Activated CD4-positive, alpha-beta T cell treated with anti-CD3 and anti-CD28 coated beads, Interleukin-2, amount 10 ng/mL, durations not matched to agents 7 days and 5 days (primary cell): ENCODE measurements at places on chromosomes 6 and 20.

DNA sequence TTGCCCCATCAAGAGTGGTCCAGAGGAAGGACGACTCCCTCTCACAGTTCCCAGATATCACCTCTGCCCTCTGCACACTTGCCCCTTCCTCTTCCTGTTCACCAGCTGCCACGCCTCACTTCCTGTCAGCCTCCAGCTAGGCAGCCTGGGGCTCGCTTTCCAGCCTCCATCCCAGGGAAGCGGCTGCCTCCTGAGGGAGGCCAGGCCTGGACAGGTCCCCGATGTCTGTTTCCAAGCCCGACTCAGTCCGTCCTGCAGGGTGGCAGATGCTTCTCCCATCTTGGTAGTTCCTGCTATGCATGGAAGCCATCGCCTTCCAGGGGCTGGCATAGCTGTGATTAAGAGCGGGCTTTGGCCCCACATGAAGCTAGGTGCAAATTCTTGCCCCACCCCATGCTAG, 233.5 kb upstream of the PMEPA1 start:
- DNase-seq, result no peak

GRCh38 chr20:52987295-52987694, 15.1 kb downstream of the TSHZ2 start:
- no peak for DNase-seq

GRCh38 chr6:68880050-68880813, 245.2 kb downstream of the ADGRB3 start:
- DNase-seq, result no peak

GRCh38 chr6:20377623-20378265, 23.9 kb upstream of the E2F3 start:
- no peak for DNase-seq

DNA sequence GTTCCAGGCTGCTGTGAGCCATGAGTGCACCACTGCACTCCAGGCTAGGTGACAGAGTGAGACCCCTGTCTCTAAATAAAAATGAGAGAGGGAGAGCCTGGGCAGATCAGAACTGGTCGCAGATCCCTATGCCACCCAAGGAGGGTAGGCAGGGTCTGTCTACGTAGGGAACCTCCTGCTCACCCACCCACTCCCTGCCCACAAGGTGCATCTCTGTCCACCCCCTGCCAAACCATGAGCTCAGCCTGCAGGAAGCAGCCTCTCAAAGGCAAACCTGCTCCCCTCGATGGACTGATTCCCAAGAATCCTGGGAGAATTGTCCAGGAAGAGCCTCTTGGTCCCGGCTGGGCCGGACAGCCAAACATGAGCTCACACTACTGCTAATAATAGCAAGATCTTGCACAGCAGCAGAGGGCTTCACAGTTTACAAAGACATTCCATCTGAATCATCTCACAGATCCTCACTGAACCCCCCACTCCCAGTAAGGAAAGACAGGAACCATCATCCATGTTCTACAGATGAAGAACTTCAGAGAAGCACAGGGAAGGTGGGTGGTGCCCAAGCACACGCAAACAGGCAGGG, 27.8 kb upstream of the TLDC2 start:
- DNase-seq, result no peak

GRCh38 chr6:26394289-26394688, 7.8 kb upstream of the BTN3A1 start:
- no peak for DNase-seq
